T-helper 17 cell (primary cell): ENCODE measurements at places on chromosomes 5 and 9. TPM values are rescaled to one million over a fixed set of nuclear protein-coding genes. Genes with fewer than 3 reads are reported as not detected.
A peak's percentile ranks its signal among the peaks of the same experiment; 100 is the strongest.

- DNase-seq, result no peak
- H3K27me3 ChIP-seq, result peaks cover 13% of the 10 kb centered on the region
- no peaks in the 10 kb centered on the region for H3K4me1 ChIP-seq
- no peak overlapping the region for H3K27ac ChIP-seq
These were observed 168.5 kb downstream of the HMHB1 start for GRCh38 chr5:143980506-143980905.

GRCh38 chr9:76045221-76045620, 154.7 kb downstream of the PCSK5 start:
- H3K27me3 ChIP-seq, result no peaks in the 10 kb centered on the region
- DNase-seq, result no peak
- no peaks in the 10 kb centered on the region for H3K36me3 ChIP-seq
- H3K4me3 ChIP-seq, result no peak overlapping the region

- no peak overlapping the region for H3K27ac ChIP-seq
- DNase-seq, result no peak
- H3K4me3 ChIP-seq, result no peak overlapping the region
- H3K36me3 ChIP-seq, result no peaks in the 10 kb centered on the region
These were observed 122.8 kb downstream of the DPYSL3 start for GRCh38 chr5:147387109-147387508.

- H3K36me3 ChIP-seq, result peaks cover 9% of the 10 kb centered on the region
- H3K27ac ChIP-seq, result peak overlapping the region; percentile 99
- DNase-seq, result no peak
- peaks cover 22% of the 10 kb centered on the region for H3K4me1 ChIP-seq
These were observed 72.0 kb downstream of the CCNH start for GRCh38 chr5:87340716-87341115.

DNA sequence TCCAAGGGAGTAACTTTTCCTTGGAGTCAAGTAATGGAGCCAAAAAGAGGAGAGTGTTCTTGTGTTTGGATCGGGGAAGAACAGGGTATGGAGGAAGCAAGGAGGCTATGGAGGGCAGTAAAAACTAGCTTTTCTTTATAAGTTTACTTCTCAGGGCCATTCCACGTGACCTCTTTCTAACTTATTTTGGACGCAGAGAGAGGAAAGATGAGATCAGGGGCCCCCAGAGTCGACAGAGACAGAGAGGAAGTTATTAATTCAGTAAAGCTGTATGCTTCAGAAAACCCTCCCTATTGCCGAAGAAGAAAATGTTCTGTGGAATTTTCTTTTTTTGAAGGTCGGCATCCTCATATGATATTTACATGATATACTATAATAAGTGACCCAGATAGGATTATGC, 233.8 kb upstream of the MPDZ start:
- no peaks in the 10 kb centered on the region for H3K27me3 ChIP-seq
- H3K36me3 ChIP-seq, result no peaks in the 10 kb centered on the region
- H3K4me1 ChIP-seq, result no peaks in the 10 kb centered on the region
- H3K27ac ChIP-seq, result no peak overlapping the region
- H3K4me3 ChIP-seq, result no peak overlapping the region
- no peak for DNase-seq

DNA sequence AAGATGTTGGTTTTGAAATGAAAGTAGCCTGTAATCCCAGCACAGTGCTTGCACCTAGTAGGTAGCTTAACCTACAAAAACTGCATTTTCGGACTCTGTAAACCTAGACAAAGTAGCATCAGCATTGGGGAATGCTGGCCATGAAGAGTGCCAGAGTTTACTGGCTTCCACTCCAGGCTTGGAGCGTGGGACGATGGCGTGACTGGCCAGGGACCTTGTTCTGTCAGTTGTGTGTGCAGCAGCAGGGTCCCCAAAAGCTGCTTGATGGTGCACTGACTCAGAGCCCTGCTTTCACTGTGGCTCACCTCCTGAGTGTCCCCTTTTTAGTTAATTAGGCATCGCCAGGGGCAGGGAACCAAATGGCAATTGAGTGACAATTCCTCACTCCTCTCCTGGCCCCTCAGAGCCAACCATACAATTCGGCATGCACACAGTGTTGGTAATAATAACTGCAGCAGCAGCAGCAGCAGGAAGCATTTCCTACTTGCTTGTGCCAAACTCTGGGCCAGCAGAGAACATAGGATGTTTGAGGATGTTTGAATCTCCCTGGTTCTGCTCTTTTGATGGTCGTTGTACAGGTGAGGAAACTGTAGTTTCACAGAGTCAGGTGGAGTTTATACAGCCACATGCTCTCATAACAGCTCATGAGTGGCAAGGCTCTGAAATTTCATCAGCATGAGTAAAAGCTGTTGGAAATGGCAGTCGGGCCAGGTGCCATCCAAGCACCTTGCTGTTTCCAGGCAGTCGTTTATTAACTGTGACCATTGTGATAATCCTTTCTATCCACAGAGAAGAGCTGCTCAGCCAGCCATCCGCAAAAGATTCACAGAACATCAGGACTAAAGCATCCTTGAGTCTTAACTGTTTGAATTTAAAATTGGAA, 4.2 kb downstream of the UBE2QL1 start:
- no peak overlapping the region for H3K27ac ChIP-seq
- peaks cover 5% of the 10 kb centered on the region for H3K4me1 ChIP-seq
- H3K4me3 ChIP-seq, result no peak overlapping the region
- H3K36me3 ChIP-seq, result peaks cover 8% of the 10 kb centered on the region

- no peaks in the 10 kb centered on the region for H3K36me3 ChIP-seq
- H3K4me3 ChIP-seq, result no peak overlapping the region
These were observed 43.1 kb upstream of the RXRA start for GRCh38 chr9:134283111-134283515.

DNA sequence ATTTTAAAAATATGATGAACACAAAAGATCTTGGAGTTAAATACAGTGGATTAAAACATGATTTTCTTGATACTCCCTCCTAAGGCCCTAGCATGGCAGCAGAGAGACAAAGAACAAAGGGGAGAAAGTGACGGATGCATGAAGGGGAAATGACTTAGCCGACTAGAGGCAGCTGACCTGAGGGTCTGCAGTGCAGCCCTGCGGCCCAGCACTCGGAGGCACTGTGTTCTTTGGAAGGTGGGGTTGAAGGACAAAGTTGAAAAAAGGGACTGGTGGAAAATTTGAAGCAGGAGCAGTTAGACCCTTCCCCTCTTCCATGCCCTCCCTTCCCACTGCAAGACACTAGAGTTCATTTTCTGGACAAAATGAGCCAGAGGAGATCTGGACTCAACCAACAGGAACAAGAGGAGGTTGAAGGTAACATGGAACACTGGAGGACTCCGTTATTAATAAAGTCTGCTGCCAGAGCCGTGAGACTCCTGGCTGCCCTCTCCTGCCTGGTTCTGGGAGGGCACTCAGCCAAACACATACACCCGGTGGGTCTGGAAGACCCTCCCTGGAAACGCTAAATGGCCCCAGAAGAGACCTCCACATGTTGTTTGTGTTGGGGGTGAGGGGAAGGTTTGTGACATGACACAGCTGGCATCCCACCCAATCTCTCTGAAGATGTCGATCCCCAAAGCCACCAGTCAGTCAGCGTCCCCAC, 98.1 kb downstream of the JMY start:
- peaks cover 6% of the 10 kb centered on the region for H3K27me3 ChIP-seq
- no peaks in the 10 kb centered on the region for H3K36me3 ChIP-seq
- H3K4me3 ChIP-seq, result no peak overlapping the region
- H3K4me1 ChIP-seq, result no peaks in the 10 kb centered on the region
- H3K27ac ChIP-seq, result no peak overlapping the region

DNA sequence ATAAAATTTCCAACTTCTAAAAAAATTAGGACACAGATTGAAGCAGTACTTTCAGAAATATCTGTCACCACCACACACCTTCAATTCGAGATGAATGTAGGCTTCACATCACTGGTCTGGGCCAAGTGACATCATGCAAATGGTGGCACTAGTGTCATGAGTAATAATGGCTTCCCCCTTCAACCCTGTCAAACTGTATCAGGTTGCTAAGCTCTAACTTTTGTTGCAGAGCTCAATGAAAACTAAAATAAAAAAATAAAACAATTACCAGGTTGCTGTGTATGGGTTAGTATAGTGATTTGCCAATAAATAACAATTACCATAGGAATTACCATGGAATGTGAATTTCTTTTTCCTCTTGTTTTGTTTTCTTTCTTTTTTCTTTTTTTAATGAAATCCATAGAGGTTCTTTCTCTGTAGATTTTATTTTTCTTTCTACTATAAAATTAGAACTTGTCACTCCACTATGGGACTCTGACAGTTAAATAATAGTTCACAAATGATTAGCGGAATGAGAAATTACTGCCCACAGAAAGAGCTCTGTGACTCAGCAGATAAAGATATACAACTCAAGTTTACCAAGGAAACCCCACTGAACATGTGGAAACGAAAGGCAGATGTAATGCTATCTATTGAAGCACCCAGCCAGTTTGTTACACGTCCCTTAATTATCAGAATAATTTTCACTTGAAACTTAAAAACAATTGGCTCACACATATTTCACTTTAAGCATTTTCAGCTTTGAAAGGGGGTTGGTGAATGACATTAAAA, 783.8 kb upstream of the WWC1 start:
- no peak overlapping the region for H3K4me3 ChIP-seq
- no peaks in the 10 kb centered on the region for H3K36me3 ChIP-seq
- no peaks in the 10 kb centered on the region for H3K27me3 ChIP-seq
- no peak for DNase-seq

- H3K4me3 ChIP-seq, result no peak overlapping the region
- H3K4me1 ChIP-seq, result peaks cover 2% of the 10 kb centered on the region
- no peak overlapping the region for H3K27ac ChIP-seq
- no peaks in the 10 kb centered on the region for H3K36me3 ChIP-seq
- peaks cover 34% of the 10 kb centered on the region for H3K27me3 ChIP-seq
- DNase-seq, result no peak
These were observed 35.8 kb upstream of the PIP5K1B start for GRCh38 chr9:68669218-68669617.

GRCh38 chr5:158676642-158677469, 422.9 kb downstream of the EBF1 start:
- H3K4me1 ChIP-seq, result peaks cover 8% of the 10 kb centered on the region
- no peaks in the 10 kb centered on the region for H3K36me3 ChIP-seq
- no peak overlapping the region for H3K4me3 ChIP-seq
- DNase-seq, result no peak
- H3K27ac ChIP-seq, result peak overlapping the region; percentile 11

GRCh38 chr5:55855509-55855908, 4.4 kb downstream of the IL31RA start:
- peak overlapping the region; percentile 80 for H3K27ac ChIP-seq
- no peak for DNase-seq
- H3K27me3 ChIP-seq, result peaks cover 14% of the 10 kb centered on the region
- H3K4me1 ChIP-seq, result peaks cover 27% of the 10 kb centered on the region
- no peak overlapping the region for H3K4me3 ChIP-seq

DNA sequence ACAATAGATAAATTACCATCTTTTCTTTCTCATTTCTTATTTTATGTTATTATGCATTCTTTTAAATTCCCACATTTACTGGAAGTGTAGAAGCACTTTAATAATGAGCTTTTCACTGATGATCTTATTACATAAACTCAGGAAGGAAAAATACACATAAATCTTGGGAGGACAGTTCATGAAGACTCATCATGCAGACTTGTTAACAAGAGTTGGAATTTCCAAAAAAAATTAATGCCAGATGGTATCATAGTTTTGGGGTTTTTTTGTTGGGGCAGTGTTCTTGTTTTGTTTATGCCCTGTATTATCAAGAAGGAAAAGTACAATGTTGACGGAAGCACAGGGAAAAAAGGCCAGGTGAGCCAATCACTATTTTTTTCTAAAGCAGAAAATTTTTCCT, 35.1 kb downstream of the CEMIP2 start:
- H3K27me3 ChIP-seq, result no peaks in the 10 kb centered on the region
- H3K36me3 ChIP-seq, result peaks cover 16% of the 10 kb centered on the region
- H3K4me3 ChIP-seq, result no peak overlapping the region
- no peak for DNase-seq

- H3K36me3 ChIP-seq, result peaks cover 2% of the 10 kb centered on the region
- no peak overlapping the region for H3K4me3 ChIP-seq
- H3K27me3 ChIP-seq, result no peaks in the 10 kb centered on the region
- DNase-seq, result no peak
These were observed 75.4 kb upstream of the CDKN2B start for GRCh38 chr9:22084336-22085035.

GRCh38 chr9:111599092-111599954, at the start of gene PTGR1:
Gene PTGR1 (minus strand): TSS chr9:111599647. CDS start chr9:111597422, 2,225 bp downstream.
- no peak for DNase-seq
- peaks cover 33% of the 10 kb centered on the region for H3K27me3 ChIP-seq
- H3K27ac ChIP-seq, result peak within 1 kb of the TSS; percentile 85
- H3K4me1 ChIP-seq, result peaks cover 13% of the 10 kb centered on the region

- no peaks in the 10 kb centered on the region for H3K36me3 ChIP-seq
- H3K27me3 ChIP-seq, result no peaks in the 10 kb centered on the region
- no peak overlapping the region for H3K4me3 ChIP-seq
- no peak for DNase-seq
These were observed 413.6 kb upstream of the ADAMTSL1 start for GRCh38 chr9:18060269-18060934.

- H3K36me3 ChIP-seq, result no peaks in the 10 kb centered on the region
These were observed 63.7 kb upstream of the ZNF622 start for GRCh38 chr5:16529306-16529705.

- no peaks in the 10 kb centered on the region for H3K27me3 ChIP-seq
- peaks cover 2% of the 10 kb centered on the region for H3K36me3 ChIP-seq
- no peak overlapping the region for H3K27ac ChIP-seq
- H3K4me1 ChIP-seq, result peaks cover 23% of the 10 kb centered on the region
- no peak for DNase-seq
- no peak overlapping the region for H3K4me3 ChIP-seq
These were observed 4.5 kb downstream of the SLC36A1 start for GRCh38 chr5:151451626-151452520.

Gene PCDHAC1
- total RNA-seq, result not detected

Gene LCN15
- not detected for total RNA-seq

Gene PLAC8L1
- 0.94 TPM for total RNA-seq

Gene ECM2
- total RNA-seq, result not detected

Gene FST
- total RNA-seq, result not detected

Gene GRM6
- not detected for total RNA-seq

Gene C7
- total RNA-seq, result not detected

Gene COL23A1
- total RNA-seq, result not detected

Gene CDHR2
- 1.3 TPM for total RNA-seq

Gene C5orf46
- total RNA-seq, result not detected

Gene ACOT12
- not detected for total RNA-seq

Gene NR4A3
- total RNA-seq, result 48.2 TPM

Gene PDE6A
- total RNA-seq, result not detected

Gene PCDHGA4
- total RNA-seq, result not detected

Gene FAT2
- total RNA-seq, result not detected

Gene AMBP
- total RNA-seq, result not detected

Gene PROB1
- total RNA-seq, result 0.57 TPM

Gene EPB41L4B
- total RNA-seq, result not detected

Gene GPR150
- total RNA-seq, result 2.5 TPM

Gene FABP6
- total RNA-seq, result not detected

Gene HMCN2
- 0.12 TPM for total RNA-seq

Gene AGXT2
- not detected for total RNA-seq
